ENCODE measurements at places on chromosomes 16 and 17.

- DNase-seq = no peak
Measured at GRCh38 chr16:77807021-77807420, 18.7 kb downstream of the VAT1L start.

- no peak for DNase-seq
Measured at GRCh38 chr17:7839190-7839875, 5.3 kb downstream of the KDM6B start.

- no peak for DNase-seq
Measured at GRCh38 chr17:63639125-63639524, 16.9 kb downstream of the MAP3K3 start.

- DNase-seq = no peak
Measured at GRCh38 chr17:48541577-48542113, 3.3 kb downstream of the HOXB2 start.

- DNase-seq = no peak
Measured at GRCh38 chr16:87212026-87212425, 105.2 kb downstream of the C16orf95 start.

GRCh38 chr16:28072087-28072486 lies 8.6 kb upstream of the GSG1L start:
- DNase-seq = no peak

DNA sequence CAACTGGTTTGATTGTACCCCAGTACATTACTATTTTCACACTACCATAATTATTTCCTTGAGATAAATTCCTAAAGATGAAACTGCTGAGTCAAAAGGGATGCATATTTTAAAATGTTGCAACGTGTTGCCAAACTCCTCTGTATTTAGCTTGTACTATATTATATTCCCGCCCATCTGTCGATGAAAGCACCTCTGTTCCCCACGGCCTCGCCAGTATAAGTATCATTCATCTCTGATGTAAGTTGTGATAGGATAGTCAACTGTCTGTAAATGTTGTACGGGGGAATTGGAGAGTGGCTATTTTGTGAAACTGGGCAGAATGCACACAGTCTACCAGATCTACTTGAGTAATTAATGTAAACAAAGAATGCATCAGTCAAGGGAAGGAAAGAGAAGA lies 47.7 kb upstream of the TNRC6A start:
- DNase-seq = no peak

DNA sequence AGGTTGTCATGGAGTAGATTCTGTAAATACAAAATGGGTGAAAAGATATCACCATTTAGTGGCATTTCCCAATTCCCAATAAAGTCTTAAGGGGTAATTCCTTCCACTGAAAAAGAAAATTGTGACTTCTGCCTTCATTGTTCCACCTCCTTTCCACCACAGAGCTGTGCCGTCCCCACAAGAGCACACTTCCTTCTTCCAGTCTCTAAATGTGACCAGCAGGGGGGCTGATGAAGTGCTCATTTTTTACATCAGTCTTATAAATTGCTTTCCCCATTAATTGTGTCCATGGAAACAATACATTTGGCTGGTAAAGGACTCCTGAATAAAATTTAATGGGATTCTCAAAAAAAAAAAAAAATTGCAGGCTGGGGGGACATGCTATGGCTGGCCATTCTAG lies 260.8 kb upstream of the PSMD7 start:
- DNase-seq = peak; percentile 39

DNA sequence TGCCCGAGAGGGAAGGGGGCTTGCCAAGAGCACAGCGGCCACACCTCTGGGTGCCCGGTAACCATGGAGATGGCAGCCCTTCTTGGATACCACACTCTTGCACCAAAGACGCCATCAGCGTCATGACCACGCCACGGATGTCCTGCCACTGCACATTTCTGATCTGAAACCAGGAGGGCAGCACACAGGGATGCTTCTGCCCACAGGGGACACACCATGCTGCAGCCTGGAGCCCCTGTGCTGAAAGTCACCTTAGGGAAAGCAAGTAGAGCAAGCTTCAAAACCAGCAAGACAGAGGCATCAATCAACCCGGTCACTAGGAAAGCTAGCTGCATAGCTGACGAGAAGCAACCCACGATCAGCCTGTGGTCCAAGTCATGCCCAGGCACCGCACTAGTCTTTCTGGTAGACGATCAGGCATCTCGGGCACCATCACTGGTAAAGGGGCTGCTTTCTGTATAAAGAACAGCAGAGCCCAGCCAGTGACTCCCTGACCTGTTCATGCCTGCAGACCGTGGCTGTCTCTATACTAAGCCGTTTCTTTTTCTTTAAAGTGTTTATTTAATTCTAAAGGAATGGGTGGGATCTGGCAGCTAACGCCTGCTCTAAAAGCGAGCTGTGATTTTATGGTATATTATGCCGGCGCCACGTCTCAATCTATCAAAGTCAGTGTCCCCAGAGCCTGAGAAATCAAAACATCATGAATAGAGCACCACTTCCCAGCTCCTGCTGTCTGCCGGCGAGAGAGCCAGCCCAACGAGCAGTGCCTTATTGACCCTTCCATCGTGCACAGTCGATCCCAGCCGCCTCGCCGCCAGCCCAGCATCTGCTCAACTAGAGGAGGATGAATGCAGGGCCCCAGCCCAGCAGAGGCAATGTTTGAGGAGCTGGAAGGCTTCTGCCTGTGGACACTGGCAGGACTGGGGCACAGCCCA lies 244.7 kb downstream of the RBFOX3 start:
- DNase-seq = no peak

GRCh38 chr17:7538891-7539545 lies 9.8 kb upstream of the TNFSF12 start:
- DNase-seq = no peak

GRCh38 chr17:7560172-7561027 lies 1.3 kb upstream of the SENP3 start:
- peak; percentile 66 for DNase-seq

- no peak for DNase-seq
Measured at GRCh38 chr16:10964891-10965326, 20.5 kb downstream of the CLEC16A start.

- DNase-seq = peak; percentile 91
Measured at GRCh38 chr17:39800540-39800939, 62.8 kb downstream of the GRB7 start.

DNA sequence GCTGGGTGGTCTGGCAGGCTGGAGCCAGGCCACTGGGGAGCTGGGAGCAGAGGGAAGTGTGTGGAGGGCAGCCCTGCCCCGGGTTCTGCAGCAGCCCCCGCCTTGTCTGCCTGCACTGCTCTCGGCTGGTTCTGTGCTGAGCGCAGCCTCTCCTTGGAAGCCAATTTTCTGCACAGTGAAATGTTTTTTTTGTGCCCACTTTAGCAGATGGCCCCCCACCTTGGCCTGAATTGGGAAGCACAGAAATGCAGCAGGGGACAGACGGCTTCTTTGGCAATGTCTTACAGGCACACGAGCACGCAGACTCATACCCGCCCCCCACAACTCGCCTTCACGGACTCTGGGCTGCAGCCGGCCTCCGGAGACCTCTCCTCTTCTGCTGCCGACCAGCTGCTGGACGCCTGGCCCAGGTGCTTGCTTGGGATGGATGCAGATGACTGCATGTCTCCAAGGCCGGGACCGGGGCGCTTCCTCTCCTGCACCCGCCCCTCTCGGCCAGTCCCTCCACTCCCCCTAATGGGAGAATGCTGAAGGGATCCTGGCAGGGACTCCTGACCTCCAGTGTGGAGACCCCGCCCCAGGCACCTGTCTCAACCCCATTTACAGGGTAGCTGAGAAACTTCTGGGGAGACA lies 14.8 kb downstream of the NPTX1 start:
- no peak for DNase-seq

- no peak for DNase-seq
Measured at GRCh38 chr17:15513058-15513791, 45.8 kb upstream of the CDRT4 start.

- peak; percentile 100 for DNase-seq
Measured at GRCh38 chr17:79997011-79997660, 38.5 kb downstream of the TBC1D16 start.

GRCh38 chr16:54547052-54547451 lies 260.5 kb upstream of the IRX3 start:
- DNase-seq = no peak

All from Jurkat, Clone E6-1 (cell line).